ENCODE measurements at places on chromosomes 7 and 10.
A peak's percentile ranks its signal among the peaks of the same experiment; 100 is the strongest.

DNA sequence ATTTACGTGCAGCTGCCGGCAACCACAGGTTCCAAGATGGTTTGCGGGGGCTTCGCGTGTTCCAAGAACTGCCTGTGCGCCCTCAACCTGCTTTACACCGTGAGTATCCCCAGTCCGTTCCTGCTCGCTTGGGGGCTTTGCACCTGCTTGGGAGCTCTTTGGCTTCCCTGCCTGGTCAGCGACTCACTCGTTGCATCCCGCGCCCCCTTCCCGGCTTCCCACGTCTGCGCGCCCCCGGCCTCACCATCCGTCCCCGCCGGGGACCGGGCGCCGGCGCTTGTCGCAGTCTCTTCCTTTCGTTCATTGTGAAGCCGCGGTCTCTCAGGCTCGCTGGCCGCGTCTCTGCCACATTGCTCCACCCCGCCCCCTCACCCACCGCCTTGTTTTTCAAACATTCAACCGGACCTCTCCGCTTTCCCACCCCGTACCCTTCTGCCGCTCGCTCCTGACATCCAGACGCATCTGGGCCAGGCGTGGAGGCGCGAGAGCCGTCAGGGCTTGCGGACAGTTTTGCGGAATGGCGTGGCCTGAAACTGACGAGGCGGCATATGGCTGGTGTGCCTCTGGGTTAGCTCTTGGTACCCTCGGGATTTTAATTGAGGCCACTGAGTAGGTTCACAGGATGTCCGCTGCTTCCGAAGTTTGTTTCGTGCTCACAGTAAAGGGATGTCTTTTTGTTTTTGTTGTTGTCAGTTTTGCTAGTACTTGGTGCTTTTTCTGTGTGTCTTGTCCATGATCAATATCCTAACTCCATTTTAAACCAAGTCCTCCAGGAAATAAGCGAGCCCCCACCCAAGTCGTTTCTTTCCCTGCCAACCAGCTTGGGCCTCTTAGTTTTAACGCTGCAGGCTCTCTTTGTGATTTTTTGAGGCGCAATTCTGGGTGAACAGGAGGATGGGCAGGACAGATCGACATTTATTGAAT lies 639 bp downstream of the TSPAN13 start:
- no peak for DNase-seq

GRCh38 chr7:138167869-138168296 lies 91.6 kb downstream of the AKR1D1 start:
- DNase-seq = no peak

- DNase-seq = no peak
Measured at GRCh38 chr7:101564778-101565211, 64.3 kb downstream of the MYL10 start.

DNA sequence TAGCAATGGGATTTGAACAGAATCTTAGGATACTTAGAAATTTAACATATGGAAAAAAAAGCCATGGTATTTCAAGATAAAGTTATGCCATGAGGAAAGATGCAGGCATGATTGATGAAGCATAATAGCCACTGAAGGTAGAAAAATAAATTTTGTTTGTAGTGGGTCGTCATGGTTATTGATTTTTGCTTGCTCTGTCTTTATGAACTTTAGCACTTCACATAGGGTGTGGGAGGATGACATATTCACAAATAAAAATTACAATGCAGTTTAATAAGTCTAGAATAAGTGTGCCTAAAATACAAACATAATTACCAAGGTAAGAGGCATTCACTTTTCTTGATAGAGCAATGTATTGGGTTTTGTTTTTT lies 129.1 kb upstream of the SEMA3E start:
- DNase-seq = no peak

DNA sequence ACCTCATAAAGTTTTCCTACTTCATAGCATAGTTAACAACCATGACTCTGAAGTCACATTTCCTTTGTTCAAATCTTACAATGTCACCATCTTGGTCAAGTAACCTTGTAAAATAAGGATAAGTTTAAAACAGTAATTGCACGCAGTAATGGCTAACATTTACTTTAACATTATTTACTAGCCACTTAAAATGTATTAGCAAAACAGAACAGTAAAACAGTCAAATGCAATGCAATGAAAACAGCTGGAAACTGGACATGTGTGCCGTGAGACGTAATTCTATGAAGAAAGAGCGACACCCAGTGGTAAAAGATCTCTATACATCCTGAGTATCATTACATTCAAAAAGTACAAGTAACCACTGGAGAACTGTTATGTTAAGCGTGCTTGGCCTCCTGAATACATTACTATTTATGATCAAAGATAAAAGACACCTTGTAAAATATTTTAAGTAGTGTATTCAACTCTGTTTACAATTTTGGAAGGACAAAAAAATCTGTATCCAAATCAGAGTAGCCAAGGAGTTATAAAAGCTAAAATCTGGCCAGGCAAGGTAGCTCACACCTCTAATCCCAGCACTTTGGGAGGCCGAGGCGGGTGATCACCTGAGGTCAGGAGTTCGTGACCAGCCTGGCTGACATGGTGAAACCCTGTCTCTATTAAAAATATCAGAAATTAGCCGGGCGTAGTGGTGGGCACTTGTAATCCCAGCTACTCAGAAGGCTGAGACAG lies 27.2 kb downstream of the ATE1 start:
- peak; percentile 25 for DNase-seq

- DNase-seq = no peak
Measured at GRCh38 chr7:92924800-92925199, 88.4 kb upstream of the CDK6 start.

DNA sequence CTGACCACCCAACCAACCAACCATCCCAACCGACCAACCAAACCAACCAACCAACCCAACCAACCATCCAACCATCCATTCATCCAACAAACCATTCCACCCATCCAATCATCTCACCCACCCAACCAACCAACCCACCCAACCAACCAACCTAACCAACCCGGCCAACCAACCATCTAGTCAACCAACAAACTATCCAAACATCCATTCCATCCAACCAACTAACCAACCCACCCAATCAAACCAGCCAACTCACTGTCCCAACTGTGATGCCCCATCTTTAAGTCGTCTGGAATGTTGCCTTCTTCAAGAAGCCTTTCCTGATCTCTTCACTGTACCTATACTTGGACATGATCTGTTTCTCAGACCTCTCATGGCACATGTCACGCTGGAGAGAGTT lies 31.6 kb downstream of the MINDY4 start:
- no peak for DNase-seq

- DNase-seq = no peak
Measured at GRCh38 chr10:35270100-35270499, 66.2 kb upstream of the CCNY start.

- DNase-seq = no peak
Measured at GRCh38 chr10:22723343-22723779, 9.0 kb upstream of the PIP4K2A start.

DNA sequence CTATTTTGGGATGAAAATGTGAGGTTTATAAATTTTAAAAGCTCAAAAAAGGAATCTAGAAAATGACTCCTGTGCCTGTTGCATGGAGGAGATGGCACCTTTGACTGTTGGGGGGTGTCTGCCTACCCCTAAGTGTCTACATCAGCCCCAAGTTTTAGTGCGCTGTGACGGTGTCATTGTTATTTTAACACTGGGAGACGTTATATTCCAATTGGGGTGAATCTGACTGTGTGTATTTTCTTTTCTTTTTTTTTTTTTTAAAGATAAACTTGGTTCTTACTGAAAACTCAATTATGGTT lies 517 bp downstream of the SRGN start:
- no peak for DNase-seq

DNA sequence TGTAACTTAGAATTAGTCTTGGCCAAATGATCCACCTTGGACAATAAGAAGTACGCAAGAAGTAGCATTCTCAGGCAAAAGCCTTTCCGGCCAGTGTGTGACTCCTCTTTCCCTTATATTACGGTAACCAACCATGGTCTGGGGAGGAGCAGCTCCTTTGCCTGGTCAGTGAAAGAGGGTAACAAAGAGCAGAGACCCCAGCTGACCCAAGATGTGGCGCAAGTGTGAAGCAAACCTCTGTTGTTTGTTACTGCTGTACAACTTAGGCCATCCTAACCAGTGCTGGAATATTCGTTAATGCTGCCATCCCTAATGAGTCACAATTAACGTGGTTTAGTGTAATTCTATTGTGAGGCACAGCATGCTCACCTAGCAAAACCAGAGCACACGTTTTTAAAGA lies 44.0 kb downstream of the HIPK2 start:
- DNase-seq = no peak

- no peak for DNase-seq
Measured at GRCh38 chr10:11553773-11554381, 57.6 kb downstream of the USP6NL start.

GRCh38 chr10:58384095-58384494 lies 1.1 kb upstream of the TFAM start:
- DNase-seq = peak; percentile 34

DNA sequence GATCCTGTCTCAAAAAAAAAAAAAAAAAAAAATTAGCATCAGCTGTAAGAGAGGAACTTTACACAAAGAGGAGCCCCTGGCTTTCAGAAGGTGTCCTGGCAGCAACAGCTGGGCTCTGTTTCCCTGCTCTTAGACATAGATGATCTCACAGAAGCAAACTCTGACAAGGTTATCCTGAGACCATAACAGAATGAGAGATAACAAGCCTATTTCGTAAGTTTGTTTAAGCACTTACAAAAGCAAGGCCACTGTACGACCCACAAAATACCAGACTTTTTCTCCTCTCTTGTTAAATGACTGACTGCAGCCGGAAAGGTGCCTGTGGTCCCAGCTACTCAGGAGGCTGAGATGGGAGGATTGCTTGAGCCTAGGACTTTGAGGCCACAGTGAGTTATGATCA lies 33.3 kb upstream of the OTUD1 start:
- DNase-seq = no peak

GRCh38 chr10:3960496-3960895 lies 175.5 kb upstream of the KLF6 start:
- no peak for DNase-seq

DNA sequence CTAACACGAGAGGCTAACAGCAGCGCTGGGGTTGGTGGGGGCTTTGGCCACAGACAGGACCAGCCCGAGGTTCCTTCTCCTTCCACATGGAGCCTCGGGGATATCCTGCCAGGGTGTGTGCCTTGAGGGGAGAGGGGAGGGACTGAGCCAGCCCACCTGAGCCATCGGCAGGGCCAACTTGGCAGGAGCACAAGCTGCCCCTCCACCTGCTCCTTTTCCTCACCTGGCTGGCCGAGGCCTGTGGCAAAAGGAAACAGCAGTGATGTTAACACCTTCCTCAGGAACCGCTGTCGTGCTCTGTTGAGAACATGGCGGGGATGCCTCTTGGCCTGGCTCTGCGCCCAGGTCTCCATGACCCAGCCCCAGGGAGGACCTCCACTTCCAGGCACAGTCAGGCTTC lies 255.1 kb upstream of the PPP2R2D start:
- no peak for DNase-seq

- no peak for DNase-seq
Measured at GRCh38 chr7:891805-892204, 15.5 kb downstream of the GET4 start.

DNA sequence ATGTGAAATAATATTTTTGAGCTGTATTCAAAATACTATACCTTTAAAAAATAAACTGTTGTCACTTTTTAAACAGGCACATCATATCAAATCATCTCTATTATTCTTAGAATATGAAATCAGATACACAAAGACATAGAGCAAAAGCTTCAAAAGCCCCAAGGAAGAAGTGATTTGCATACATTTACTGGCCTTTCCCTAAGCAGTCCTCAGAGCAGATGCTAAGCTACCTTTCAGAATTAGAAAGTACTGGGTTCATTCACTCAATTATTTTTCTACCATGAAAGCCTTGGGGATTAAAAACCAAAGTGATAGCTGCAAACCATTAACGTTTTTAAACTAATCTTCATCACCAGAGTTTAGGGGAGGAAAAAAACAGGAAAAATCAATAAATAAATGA lies 55.8 kb upstream of the RNF148 start:
- DNase-seq = no peak

DNA sequence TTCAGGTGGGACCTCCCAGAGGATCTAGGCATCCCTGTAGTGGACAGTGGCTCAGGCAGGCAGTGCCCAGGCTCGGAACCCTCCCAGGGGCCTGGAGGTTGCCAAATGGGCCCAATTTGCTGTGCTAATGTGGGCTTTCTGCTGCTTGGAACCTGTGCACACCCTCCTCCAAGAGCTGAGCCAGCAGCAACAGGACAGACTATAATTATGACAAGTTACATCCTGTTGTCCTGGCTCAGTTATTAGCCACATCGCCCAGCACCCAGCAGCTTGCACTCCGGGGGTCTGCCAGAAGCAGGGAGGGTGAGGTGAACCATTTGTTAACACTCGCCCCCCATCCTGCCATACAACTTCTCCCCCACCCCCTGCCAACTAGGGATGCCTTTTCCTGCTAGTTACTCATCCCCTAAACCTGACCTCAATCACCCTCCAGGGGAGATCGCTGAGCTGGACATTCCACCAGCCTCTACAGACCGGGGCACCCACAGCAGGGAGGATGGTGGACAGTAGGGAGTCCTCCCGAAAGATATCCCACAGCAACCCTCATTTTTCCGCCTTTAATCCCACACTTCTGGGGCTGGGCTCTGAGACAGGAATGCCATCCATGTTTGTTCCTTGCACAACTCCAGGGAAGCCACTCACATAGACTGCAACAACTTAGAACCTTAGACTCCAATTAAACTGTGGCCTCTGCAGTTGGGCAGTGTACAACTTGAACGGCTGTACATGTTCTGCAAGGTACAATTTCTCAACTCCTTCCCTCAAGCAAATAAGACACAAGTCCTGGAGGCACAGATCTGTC lies 7.9 kb upstream of the MYL10 start:
- DNase-seq = no peak

DNA sequence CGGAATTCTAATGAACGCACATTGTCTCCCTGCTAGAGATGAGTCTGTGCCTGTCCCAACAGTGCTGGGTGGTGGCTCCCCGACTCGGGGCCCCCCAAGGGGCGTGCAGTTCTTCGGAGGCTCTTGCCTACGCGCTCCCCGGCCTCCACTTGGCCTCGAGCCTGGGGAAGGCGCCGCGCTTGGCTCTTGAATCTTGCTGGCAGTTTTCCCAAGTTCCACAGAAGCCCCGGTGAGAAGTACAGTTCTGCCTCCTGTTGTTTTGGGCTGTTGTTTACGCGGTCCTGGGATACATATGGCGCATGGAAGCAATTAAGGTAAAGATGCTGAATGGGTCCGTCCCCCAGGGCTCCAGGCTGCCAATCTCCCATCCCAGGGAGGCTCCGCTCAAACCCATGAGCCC lies 32.6 kb upstream of the UNCX start:
- no peak for DNase-seq

DNA sequence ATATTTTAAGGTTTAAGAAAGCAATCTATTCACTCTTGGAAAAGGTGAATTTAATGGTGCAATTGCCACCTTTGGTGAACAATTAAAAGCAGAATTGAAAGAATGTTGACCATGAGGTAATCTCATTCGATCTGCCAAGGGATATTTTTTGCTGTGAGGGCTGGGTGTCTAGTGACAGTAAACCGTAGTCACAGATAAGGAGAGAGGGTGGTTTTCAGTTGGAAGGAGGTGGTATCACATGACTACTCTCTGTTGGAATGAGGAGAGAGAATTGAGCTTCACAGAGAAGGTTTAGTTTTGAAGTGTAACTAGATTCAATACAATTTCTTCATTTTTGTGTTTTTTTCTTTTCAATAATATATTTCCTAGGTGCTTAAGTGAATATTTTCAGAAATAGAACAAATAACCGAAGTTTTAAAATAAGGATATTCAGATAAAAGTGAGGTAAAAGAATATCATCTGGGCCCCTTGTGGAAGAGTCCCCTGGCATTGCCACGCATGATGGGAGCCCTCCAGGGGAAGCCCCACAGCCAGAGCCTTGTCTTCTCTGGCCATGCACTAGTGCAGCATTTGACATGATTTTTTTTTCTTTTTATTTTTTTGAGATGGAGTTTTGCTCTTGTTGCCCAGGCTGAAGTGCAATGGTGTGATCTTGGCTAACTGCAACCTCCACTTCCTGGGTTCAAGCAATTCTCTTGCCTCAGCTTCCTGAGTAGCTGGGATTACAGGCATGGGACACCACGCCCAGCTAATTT lies 73.4 kb downstream of the GPR141 start:
- DNase-seq = no peak
